ENCODE measurements at places on chromosomes 1 and 21. TPM values are rescaled to one million over a fixed set of nuclear protein-coding genes. Genes with fewer than 3 reads are reported as not detected.
A peak's percentile ranks its signal among the peaks of the same experiment; 100 is the strongest.

LIN28A gene
- total RNA-seq: not detected

DNA sequence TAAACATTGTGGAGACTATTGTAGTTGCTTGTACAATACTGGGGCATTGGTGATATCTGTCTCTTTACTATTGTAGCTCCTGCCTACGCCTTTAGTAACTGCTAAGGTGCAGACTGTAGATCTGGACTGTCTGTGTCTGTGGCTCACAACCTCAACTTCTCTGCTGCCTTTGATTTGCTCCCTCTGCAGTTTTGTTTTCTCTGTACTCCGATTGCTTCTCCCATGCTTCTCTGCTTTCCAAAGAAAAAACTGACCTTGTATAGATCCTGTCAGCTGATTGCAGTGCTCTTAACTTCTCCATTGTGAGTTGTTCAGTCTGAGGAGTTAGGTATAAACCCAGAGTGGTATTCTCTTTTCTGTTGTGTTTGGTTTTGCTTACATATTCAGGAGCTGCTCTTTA lies 15.3 kb downstream of the MAGI3 start:
- no peak for DNase-seq
- no peaks in the 10 kb centered on the region for H3K27me3 ChIP-seq
- no peak overlapping the region for H3K27ac ChIP-seq
- no peaks in the 10 kb centered on the region for H3K36me3 ChIP-seq
- no peak overlapping the region for H3K4me3 ChIP-seq
- peaks cover 10% of the 10 kb centered on the region for H3K4me1 ChIP-seq

DNA sequence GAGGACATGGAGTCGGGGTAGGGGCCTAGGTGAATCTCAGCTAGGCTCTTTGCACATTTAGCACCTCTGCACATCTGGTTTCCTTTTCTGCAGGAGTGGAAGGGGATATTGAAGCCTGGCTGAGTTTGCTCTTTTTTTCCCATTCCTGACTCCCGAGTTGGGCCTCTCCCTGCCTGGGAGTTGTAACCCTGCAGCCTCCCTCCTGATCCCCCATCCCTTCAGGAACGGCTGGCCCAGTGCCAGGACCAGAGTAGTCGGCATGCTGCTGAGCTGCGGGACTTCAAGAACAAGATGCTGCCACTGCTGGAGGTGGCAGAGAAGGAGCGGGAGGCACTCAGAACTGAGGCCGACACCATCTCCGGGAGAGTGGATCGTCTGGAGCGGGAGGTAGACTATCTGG lies 836 bp downstream of the OLFML3 start:
- peaks cover 8% of the 10 kb centered on the region for H3K36me3 ChIP-seq
- no peak for DNase-seq
- H3K27ac ChIP-seq: no peak overlapping the region
- H3K4me1 ChIP-seq: peaks cover 36% of the 10 kb centered on the region
- no peaks in the 10 kb centered on the region for H3K27me3 ChIP-seq

DNA sequence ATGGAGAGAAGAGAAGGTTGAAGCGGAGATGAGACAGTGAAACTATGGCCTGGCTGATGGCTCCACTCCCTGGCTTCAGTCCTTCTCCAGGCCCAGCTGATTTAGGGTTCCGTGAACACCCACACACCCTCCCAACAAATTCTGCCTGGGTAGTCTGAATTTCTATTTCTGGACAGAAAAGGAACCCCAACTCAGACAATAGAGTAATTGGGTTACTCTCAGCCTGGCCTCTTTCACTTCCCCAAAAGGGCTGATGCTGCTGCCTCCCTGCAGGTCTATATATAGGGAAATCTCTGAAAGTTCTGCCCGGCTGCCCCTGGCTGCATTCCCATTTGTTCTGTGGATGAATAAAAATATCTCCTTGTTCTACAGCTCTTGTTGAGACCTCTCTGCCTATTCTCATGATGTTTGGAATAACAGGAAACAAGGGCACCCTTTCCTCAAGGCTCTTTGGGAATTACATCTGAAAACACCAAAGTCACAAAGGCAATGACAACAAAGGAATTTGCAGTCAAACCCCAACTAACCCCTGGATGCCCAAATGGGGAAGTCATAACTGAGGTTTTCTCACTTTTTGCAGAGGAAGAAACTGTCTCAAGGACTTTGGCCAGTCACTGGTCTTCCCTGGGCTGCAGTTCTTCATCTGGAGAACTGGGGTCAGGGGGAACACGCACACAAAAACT lies 11.4 kb upstream of the ZSCAN20 start:
- no peaks in the 10 kb centered on the region for H3K4me1 ChIP-seq
- H3K4me3 ChIP-seq: no peak overlapping the region
- H3K27ac ChIP-seq: no peak overlapping the region

DNA sequence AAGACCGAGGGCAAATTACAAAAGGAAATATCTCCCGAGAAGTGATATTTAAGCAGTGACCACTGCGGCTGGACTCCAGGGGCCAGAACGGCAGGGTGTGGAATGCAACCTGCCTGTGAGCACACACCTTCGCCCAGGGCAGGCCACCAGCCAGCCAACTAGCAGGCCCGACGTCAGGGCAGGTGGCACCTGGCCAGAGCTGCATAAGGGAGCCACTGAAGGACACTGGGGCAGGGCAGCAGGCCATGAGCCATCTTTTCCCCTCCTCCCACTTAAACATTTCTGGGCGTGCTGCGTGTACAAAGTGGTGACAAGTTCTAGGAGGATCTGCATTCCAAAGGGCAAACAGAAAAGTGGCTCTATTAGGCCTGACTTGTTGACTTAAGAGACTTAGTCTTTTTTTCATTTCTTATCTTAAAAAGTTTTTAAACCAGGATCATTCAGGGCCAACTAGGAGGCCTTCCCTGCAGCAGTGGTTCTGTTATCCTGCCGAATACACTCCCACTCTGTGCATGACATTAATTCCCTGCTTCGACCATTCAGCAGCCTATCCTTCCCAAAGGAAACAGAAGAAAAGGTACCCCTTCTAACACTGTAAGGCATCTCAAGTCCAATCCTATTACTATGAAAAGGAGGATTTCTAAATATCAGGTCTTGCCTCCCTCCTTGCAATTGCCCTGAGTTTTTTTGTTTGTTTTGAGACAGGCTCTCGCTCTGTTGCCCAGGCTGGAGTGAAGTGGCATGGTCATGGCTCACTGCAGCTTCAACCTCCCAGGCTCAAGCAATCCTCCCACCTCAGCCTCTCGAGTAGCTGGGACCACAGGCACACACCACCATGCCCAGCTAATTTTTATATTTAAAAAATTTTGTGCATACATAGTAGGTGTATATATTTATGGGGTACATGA lies 96.3 kb downstream of the BCAR3 start:
- no peaks in the 10 kb centered on the region for H3K36me3 ChIP-seq
- H3K4me1 ChIP-seq: peaks cover 8% of the 10 kb centered on the region
- no peak overlapping the region for H3K4me3 ChIP-seq
- H3K27ac ChIP-seq: no peak overlapping the region

DNA sequence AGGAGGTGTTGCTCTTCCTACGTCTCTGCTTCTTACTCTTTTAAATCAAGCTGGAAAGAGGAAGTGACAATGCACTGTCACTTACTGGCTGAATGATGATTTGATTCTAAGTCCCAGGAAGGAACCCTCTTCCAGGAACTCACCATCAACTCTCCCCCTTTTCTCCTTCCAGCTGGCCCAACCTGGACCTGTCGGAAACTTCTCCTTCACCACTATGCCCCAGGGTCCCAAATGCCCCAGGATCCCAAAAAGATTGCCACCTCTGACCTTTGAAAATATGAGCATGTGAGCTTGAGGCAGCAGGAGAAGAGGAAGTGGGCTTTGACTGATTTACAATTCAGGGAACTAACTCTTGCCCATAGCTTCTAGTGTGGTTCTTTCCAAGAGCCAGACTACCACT lies 5.3 kb upstream of the ADAMTS5 start:
- H3K4me3 ChIP-seq: no peak overlapping the region
- no peak overlapping the region for H3K27ac ChIP-seq
- H3K4me1 ChIP-seq: no peaks in the 10 kb centered on the region
- peaks cover 17% of the 10 kb centered on the region for H3K27me3 ChIP-seq

DNA sequence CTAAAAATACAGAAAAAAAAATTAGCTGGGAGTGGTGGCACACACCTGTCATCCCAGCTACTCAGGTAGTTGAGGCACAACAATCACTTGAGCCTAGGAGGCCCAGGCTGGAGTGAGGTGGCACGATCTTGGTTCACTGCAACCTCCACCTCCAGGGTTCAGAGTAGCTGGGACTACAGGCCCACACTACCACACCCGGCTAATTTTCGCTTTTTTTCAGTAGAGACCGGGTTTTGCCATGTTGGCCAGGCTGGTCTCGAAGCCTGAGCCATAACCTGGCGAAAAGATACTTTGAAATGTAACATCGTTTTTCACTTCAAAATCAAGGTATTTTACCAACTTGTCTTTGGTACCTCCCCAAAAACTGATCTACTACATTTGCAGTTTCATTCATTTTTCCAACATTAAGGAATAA lies 6.1 kb downstream of the GAS5 start:
- DNase-seq: no peak
- H3K27me3 ChIP-seq: no peaks in the 10 kb centered on the region
- H3K4me3 ChIP-seq: no peak overlapping the region
- peak overlapping the region; percentile 9 for H3K27ac ChIP-seq

DNA sequence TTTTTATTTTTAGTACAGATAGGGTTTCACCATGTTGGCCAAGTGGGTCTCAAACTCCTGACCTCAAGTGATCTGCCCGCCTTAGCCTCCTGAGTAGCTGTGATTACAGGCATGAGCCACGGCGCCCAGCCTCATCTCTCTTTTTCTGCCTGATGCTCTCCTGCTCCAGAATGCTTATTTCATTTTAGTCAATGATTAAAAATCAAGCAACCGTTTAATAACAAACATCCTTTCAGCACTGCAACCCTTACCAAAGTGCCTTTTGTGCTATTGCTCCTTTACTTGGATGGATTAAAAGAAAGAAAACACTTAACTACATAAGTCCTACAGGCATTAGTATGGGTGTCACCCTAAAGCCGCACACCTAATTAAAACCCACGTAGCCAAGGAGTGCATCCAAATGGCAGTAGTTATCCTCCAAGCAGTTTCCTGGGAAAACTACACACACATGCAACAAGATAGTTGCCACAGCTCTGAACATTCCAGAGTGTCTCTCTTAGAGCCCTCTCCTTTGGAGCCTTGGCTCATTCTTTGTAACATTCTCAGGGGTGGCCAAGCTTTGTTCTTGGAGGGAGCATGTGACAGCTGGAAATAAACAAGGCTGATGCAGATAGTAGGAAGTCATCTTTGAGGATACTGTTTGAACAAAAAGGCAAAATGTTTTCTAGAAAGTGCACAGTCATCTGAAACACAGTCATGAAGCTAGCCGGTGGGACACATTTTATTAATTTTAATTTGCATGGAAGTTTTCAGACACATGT lies 51.2 kb downstream of the KCNJ15 start:
- H3K4me1 ChIP-seq: peaks cover 10% of the 10 kb centered on the region
- H3K27me3 ChIP-seq: no peaks in the 10 kb centered on the region
- H3K36me3 ChIP-seq: no peaks in the 10 kb centered on the region
- DNase-seq: no peak
- no peak overlapping the region for H3K27ac ChIP-seq

VHLL gene
- total RNA-seq: 0.52 TPM

MYOC gene
- not detected for total RNA-seq

- H3K27me3 ChIP-seq: no peaks in the 10 kb centered on the region
- peaks cover 44% of the 10 kb centered on the region for H3K4me1 ChIP-seq
- H3K36me3 ChIP-seq: peaks cover 7% of the 10 kb centered on the region
- no peak overlapping the region for H3K4me3 ChIP-seq
- peak overlapping the region; percentile 19 for H3K27ac ChIP-seq
Observed at GRCh38 chr1:23100074-23100748, 68.4 kb downstream of the LUZP1 start.

DNA sequence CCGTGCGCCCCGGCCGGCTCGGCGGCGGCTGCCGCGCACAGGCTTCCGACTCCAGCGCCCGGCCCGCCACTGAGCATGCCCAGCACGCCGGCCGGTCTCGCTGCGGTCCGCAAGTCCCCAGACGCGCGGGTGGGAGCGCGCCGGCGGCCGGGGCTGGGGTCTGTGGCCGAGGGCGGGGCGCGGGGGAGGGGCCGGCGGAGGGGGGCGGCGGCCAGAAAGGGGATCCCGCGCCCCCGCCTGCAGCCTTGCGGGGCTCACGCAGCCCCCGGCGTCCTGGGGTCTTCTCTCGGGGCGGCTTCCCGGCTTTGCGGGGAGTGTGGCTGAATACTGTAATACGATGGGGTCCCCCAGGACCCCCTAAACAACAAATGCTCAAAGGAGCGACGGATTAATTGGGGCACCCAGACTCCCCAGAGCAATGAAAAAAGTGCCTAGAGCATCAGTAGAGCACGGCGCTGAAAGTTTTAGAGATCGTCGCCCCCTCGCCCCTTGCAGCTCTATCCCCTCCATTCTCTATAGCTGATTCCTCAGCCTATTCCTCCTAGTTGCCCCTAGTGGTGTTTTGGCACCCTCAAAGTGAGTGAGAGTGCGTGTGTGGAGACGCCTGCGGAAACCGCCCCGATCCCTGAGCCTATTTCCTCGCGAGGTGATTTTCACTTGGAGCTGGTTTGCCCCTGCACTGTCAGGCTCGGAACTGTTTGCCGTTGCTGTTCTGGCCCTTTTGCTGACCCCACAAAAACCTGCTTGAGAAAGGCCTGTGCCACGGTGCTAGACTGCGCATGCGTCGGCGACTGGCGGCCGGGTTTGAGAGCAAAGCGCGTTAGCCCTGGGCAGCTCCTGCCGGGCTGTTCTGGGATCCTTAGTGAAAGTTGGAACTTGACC lies at the start of gene VAV3:
VAV3 (minus strand) TSS at position 71 of the 882 bp plus-strand sequence. CDS start 311 bp downstream, outside the sequence.
- H3K36me3 ChIP-seq: no peaks in the 10 kb centered on the region
- H3K4me1 ChIP-seq: peaks cover 32% of the 10 kb centered on the region
- peaks cover 5% of the 10 kb centered on the region for H3K27me3 ChIP-seq

GRCh38 chr1:218898921-218899320 lies 274.8 kb upstream of the LYPLAL1 start:
- H3K27me3 ChIP-seq: no peaks in the 10 kb centered on the region
- no peak for DNase-seq
- H3K4me3 ChIP-seq: no peak overlapping the region
- no peaks in the 10 kb centered on the region for H3K4me1 ChIP-seq

- peaks cover 76% of the 10 kb centered on the region for H3K36me3 ChIP-seq
- peaks cover 95% of the 10 kb centered on the region for H3K4me1 ChIP-seq
- H3K27me3 ChIP-seq: no peaks in the 10 kb centered on the region
- peak overlapping the region; percentile 97 for H3K27ac ChIP-seq
Observed at GRCh38 chr21:35041881-35042280, 7.2 kb downstream of the RUNX1 start.

PCAT6 gene
- total RNA-seq: 0.29 TPM

DNA sequence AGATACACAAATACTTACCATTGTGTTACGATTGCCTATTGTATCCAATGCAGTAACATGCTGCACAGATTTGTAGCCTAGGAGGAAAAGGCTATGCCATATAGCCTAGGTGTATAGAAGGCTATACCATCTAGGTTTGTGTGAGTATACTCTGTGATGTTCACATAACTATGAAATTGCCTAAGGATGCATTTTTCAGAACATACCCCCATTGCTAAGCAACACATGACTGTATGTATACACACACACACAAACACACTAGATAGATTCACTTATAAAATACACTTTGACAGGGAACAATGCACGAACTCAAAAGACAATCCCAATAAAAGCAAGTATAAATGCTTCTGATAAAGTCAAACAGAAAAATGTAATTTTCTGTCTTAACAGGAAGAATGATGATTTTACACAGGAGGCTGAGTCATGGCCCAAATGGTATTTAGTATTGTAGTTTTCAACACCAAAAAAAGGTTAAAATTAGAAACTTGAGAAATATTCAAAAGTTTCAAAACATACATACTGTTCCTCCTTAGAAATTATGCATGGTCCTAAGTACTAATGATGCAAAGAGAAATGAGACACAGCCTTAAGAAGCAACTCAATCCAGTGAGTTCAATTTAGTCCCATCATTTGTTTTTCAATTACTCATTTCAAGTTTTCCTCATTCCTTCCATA lies 12.2 kb downstream of the FH start:
- H3K4me1 ChIP-seq: no peaks in the 10 kb centered on the region
- H3K27me3 ChIP-seq: no peaks in the 10 kb centered on the region
- H3K4me3 ChIP-seq: no peak overlapping the region
- DNase-seq: no peak
- no peak overlapping the region for H3K27ac ChIP-seq

All from activated CD4-positive, alpha-beta T cell treated with anti-CD3 and anti-CD28 coated beads, Interleukin-2, amount 10 ng/mL, durations not matched to agents 7 days and 5 days (primary cell).